ENCODE measurements at places on chromosomes 11 and 22.

GRCh38 chr11:70367071-70367470, 31.3 kb upstream of the CTTN start:
- DNase-seq = no peak

- no peak for DNase-seq
Observed at GRCh38 chr11:77144196-77144856, 16.3 kb downstream of the MYO7A start.

DNA sequence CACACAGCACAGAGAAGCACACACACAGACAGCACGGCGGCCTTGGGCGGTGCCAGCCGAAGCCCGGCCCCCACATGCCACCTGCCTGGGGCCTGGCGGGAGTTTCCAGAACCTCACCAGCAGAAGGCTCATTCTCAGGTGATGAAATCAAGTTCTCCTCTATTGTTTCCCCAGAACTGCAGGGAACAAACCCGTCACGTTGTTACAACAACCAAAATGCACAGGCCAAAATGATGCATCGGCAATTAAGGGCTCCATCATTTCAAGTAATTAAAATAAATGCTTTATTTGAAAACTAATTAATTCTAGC, 30.8 kb downstream of the GNB1L start:
- no peak for DNase-seq

DNA sequence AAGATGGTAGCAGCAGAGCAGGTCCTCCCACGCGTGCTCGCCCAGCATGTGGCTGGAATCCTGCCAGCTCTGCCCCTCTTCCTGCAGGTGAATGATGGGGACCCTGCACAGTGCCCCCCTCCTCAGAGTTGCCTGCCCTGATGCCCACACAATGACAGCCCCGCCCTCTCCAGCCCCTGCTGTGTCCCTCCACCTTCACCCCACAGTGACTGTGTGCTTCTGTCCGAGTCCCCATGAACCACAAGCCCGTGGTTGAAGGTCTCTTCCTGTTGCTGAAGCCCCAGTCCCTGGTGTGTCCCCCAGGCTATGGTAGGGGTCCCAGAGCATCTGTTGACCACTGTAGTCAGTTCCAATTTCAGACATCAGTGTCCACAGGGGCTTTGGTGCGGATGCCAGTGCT, 71.0 kb downstream of the BRD1 start:
- no peak for DNase-seq

- no peak for DNase-seq
Observed at GRCh38 chr11:65310736-65311135, 3.9 kb upstream of the CDC42EP2 start.

GRCh38 chr11:62575156-62575555, 1.5 kb upstream of the EEF1G start:
- no peak for DNase-seq

- DNase-seq = no peak
Observed at GRCh38 chr11:2955906-2956476, 26.8 kb upstream of the PHLDA2 start.

GRCh38 chr11:119752946-119753345, 23.9 kb upstream of the NECTIN1 start:
- DNase-seq = no peak

GRCh38 chr22:32796865-32797573, 4.5 kb upstream of the TIMP3 start:
- DNase-seq = peak; percentile 23

- DNase-seq = no peak
Observed at GRCh38 chr11:26483108-26483507, 89.0 kb downstream of the MUC15 start.

DNA sequence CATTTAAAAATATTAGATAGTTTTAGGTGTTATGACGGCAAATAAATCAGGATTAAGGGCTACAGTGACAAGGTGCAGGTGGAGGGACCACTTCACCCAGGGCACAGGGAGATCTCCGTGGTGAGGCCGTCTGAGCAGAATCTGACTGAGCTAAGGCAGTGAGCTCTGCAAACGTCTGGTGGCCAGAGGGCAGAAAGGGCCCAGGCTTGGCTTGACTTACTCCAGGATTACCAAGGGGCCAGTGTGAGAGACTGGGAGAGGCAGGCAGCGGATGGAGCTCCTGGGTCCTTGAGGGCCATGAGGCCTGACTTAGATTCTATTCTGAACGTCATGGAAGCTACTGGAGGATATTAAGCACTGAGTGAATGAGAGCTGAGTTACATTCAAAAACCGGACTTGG, 125.9 kb upstream of the B3GAT1 start:
- no peak for DNase-seq

- no peak for DNase-seq
Observed at GRCh38 chr11:116415095-116415494, 357.7 kb downstream of the BUD13 start.

DNA sequence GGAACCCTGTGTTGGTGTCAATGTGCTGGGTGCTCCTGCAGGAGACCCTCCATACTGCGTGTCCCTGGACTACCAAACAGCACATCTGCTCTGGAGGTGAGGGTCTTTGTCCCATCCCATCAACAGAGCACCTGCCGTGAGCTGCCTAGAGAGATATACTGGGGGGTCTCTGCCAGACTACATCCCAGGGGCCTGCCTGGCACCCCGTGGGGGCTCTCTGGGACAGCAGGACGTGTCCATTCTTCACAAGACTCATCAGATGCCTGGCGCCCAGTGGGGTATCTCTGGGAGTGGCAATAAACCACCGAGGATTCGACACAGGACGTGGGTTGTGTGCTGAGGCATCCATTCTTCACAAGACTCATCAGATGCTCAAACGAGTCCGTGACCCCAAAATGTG, 42.7 kb downstream of the SHANK2 start:
- no peak for DNase-seq
